ENCODE measurements at places on chromosomes 12 and 14.

DNA sequence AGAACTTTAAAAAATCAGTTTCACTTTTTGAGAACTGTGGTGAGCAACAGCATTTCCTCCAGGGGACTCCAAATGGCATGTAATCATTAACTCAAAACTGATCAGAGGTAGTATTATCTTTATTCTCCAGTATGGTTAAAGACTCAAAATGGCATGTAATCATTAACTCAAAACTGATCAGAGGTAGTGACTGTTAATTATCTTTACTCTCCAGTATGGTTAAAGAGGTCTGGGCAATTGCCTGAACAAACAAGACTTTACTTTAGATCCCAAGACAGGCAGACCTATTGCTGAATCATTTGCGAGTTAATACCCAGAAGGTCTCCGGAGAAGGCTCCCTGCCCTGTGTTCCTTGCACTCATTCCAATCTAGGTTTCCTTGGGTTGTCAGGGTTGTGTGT lies 6.6 kb upstream of the ACADS start:
- DNase-seq, result no peak

DNA sequence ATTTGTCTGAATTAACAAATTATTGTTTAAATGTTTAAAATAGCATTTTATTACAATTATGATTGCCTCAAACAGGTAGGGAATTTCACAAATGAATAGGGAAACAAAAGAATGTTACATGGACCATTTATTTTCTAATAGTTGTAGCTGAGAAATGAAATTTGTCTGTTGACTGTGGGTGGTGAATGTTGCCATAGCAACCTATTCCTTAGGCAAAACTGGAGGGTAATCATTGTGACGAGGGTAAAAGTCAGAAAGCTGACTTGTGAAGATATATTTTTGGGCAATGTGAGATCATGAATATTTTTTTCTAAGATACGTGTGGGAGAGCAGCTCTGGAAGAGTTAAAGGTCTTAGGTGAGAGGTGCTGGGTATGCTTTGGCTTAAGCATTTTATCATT lies 24.2 kb upstream of the CLEC14A start:
- no peak for DNase-seq

- DNase-seq, result no peak
Observed at GRCh38 chr12:66060163-66060907, 70.2 kb downstream of the LLPH start.

DNA sequence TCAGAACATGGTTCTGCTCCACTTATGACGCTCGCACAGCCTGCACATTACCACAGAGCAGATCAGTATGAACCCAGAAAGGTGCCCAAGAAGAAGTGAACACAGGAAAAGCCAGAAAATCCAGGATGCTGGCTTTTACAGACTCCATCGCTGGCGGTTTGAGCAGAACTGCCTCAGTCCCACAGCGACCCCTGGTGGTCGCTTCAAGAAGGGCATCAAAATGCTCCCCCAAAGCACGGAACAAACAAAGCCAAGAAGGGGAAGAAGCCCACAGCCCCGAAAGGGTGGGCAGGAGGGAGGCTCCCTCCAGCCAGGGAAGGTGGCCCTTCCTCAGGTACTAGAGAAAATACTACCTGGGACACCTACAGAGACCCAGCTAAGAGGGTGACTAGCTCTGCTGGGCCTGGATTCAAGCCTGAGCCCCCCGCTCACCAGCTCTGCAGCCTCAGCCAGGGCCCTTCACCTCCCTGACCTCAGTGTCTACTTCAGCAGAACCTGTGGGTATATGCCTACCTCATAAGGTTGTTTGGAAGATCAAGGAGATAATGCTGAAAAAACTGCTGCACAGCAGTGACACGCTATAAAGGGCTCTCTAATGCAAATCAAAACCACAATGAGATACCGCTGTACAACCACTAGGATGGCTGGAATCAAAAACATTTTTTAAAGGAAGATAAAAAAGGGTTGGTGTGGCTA lies 98.1 kb downstream of the NCOR2 start:
- DNase-seq, result no peak

GRCh38 chr12:127685491-127685890 lies 581.5 kb upstream of the TMEM132C start:
- no peak for DNase-seq

DNA sequence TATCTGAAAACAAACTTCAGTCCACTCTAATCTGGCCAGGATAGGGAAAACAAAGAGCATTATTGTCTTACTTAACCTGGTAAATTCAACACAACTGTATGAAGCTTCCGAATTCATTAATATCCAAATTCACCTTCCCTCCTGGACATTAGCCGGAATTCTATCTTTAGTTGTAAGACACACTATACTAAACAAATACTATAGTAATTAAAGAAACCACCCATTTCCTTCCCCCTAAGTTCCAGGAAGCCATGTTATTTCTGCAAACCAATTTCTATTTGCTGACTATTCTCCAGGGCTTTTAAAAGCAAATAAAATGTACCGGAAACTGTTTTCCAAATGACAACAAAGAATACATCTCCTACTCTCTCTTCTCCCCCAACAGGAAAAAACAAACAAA lies 122.7 kb upstream of the MDM1 start:
- no peak for DNase-seq

GRCh38 chr12:10372559-10372958 lies 17.3 kb downstream of the KLRK1 start:
- no peak for DNase-seq

DNA sequence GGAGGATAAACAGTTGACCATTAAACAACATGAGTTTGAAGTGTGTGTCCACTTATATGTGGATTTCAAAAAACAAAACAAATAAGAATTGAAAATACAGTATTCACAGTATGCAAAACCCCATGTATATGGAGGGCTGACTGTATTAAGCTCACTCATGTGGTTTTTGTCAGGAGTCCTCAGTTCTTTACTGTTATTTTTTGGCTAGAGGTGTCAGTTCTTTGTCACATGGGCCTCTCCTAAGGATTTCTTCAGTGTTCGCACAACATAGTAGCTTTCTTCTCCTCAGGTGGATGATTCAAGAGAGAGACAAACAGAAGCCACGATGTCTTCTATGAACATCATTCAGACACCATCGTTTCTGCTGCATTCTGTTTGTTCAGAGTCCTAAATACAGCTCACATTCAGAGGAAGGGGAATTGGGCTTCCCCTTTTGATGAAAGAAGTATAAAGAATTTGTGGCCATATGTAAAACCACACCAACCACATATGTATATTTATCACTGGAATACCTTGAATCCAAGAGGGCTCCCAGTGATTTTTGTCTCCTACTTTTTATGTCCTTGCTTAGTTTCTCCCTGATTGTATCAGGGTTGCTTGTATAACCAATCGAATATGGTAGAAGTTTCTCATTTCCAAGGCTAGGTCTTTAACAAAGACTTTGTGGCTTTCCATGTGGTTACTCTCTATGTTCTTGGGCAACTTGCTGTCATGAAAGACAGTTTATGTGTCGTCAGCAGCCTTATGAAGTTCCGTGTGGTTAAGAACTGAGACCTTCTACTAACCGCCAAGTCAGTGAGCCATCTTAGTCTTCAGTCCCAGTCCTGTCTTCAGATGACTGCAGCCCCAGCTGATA lies 18.9 kb downstream of the MNAT1 start:
- peak; percentile 91 for DNase-seq

DNA sequence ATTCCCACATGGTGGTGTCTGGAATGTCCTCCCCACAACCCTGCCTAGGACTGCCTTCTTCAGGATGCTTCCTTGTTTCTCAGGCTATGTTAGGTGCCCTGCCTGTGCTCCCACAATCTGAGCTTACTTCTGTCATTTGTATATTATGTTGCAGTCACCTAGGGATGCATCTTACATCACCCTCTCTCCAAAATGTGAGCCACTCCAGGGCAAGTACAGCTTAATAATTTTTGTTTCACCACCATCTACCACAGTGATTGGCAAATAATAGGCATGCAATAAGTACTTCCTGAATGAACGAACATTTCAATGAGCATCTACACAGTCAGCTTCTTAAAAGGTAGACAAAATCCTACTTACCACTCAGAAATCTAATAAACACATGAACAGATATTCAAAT lies 37.6 kb downstream of the ZFYVE26 start:
- no peak for DNase-seq

- peak; percentile 9 for DNase-seq
Observed at GRCh38 chr14:75979071-75979571, 2.7 kb downstream of the TGFB3 start.

DNA sequence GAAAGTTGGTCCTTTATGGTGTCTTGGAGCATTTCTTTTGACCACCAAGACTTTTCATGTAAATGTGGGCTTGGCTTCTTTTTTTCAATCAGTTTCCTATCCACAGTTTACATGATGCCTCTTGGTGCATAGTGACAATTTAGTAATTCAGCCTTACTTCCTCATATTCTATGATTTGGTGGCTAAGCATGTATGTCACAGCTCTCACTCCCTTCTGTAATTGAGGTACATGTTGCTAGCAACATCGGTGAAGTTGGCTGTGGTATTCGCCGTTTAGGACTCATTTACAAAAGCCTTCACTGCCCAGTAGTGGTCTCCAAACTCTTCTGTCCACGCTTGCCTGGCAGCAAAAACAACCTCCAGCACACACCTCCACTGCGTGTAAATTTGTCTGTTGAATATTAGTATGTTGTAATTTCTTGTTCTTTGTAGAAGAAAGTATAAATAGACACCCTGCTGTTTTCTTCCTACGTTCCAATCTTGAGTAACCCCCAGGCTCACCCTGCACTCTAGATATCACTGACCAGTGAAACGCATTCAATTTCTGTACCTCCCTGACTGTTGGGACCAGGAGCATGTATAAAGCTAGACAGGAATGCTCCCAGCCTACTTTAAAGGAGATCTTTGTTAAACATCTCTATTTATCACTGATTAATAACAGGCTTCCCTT lies 90.4 kb downstream of the PPP2R5C start:
- no peak for DNase-seq

- DNase-seq, result peak; percentile 21
Observed at GRCh38 chr14:97179573-97179972, 382.4 kb downstream of the VRK1 start.

DNA sequence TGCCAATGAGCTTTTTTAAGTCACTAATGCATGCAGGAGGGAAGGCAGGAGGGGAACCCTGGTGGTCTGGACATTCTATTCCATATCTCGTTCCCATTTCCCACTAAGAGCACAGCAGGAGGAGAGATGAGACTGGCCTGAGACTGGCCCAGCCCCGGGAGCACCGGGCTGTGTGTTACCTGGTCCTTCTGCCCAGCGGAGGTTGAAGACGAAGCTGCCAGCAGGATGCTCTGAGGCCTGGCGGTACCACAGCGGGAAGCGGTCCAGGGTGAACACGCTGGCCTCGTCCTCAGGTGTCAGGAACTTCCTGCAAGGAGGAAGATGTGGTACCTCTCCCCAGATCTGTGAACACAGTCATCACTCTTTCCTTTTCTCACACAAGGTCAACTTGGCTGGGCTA lies 23.9 kb downstream of the LRTM2 start:
- no peak for DNase-seq

DNA sequence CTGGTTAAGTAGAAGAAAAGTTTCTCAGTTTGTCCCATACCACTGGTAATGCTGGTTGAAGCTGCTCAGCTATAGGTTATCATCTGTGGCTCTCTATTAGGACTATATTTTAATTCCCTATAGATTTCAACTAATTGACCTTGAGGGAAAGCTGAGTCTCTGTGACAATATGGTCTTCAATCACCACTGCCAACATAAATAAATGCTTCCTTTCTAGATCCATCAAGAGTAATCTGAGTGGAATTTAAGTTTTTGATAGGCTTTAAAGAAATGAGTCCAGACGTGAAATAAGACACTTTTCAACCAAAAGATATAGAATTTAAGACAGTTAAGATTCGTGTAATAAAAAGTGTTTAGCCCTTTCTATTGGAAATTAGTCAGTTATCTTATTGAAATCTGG lies 63.5 kb upstream of the MYF6 start:
- no peak for DNase-seq

- DNase-seq, result no peak
Observed at GRCh38 chr12:113260127-113260526, 38.9 kb downstream of the TPCN1 start.

- no peak for DNase-seq
Observed at GRCh38 chr14:21133901-21134300, 22.0 kb downstream of the OR5AU1 start.

DNA sequence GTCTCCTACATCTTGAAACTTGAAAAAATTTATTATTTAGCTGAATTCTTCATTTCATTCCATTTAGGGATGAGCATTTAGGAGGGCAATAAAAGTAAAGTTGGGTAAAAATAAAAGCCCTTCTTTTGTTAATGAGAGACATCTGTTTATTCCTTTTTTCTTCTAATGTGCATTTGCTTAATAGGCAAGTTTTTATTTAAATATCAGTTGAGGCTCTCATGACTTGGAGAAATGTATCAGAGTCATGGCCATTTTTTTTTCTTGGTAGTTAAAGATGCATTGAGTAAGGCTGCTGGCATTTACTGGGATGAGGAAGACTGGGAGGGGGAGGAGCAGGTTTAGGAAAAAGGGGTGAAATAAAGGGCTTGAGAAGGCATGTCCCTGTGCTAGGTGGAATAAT lies 609.9 kb upstream of the TMEM132C start:
- no peak for DNase-seq

- peak; percentile 66 for DNase-seq
Observed at GRCh38 chr14:58171090-58171489, 19.1 kb upstream of the ARMH4 start.

- no peak for DNase-seq
Observed at GRCh38 chr14:94239406-94239805, 53.7 kb downstream of the SERPINA10 start.

- no peak for DNase-seq
Observed at GRCh38 chr14:100116134-100116533, 43.3 kb downstream of the DEGS2 start.

DNA sequence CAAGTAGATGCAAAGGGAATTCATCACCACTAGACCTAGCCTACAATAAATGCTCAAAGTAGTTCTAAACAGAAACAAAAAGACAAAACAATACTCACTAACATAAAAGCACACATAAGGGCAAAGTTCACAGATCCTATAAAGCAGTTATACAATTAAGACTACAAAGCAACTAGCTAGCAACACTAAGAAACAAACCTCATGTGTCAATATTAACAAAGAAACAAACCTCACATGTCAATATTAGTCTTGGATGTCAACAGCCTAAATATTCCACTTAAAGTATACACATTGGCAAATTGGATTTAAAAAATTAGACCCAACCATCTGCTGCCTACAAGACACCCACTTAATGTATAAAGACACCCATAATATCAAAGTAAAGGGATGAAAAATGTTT lies 152.7 kb downstream of the KCNK10 start:
- no peak for DNase-seq

DNA sequence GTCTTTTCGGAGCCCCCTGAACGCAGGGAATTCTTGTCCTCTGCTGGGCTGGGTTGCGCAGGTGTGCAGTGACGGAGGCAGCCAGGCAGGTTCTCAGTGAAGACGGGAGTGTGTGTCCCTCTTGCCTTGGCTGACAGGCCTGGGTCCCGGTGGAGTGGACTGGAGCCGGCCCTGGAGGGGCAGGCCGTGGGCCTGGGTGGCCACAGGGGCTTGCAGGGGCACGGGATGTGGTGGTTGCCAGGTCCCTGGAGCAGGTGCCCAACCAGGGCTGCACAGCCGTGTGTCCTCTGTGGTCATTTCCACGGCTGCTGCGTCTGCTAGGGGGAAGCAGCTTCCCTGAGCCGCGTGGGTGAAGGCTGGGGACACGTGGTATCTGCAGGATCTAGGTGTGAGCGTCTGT lies 79.8 kb downstream of the ADGRD1 start:
- DNase-seq, result no peak

GRCh38 chr12:112121780-112122565 lies 3.4 kb upstream of the TRAFD1 start:
- DNase-seq, result no peak
